ENCODE measurements at places on chromosomes 2 and 18.

DNA sequence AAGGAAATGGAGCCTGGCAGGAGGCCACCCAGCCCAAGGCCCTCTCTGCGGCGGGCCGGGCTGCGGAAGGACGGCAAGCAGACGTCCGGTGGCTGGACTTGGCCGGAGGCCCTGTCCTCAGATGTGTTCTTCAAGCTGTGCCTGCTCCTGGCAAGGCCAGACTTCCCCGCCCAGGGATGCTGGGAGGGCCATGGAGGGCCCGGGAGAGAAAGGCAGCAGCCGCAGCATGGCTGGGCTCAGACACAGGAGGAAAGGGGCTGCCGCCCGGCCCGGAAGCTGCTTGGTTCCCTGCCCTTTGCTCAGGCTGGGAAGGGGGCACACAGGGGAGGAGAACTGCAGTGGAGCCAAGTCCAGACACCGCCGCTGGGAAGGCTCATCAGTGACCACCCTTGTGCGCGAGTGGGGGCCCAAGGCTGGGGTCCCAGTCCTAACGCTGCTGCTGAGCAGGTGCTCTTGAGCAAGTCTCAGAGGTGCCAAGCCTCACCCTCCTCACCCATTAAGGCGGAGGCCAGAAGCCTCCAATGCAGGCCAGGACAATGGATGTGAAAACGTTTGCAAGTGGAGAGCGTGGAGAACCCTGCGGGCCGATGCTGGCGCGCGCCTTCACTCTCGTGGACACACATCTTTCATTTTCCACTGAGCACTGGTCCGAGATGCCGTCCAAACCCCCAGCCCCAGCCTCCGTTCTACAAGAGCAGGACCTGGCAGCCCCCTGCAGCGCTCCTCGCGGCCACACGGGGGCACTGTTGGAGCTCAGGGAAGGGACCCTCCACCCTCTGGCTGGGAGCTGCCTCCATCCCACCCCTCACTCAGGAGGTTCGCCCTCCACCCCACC lies 7.9 kb downstream of the CROCC2 start:
- no peak for DNase-seq

DNA sequence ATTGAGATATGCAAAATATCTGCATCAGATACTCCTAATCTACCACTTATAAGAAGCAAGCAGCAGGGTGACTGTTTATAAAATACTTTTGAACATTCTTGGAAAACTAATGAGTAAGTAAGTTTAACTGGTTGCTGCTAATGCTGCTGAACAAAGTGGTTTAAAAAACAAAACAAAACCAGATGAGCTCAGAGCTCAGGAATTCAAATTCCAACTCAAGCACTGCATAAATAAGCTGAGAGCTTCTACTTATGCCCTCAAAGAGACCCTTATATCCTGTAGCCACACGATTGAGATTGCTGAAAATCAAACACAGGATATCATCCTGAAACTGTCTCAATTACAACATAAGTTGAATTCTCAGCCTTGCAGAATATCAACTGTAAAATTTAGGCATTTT lies 62.3 kb upstream of the NYAP2 start:
- peak; percentile 48 for DNase-seq

DNA sequence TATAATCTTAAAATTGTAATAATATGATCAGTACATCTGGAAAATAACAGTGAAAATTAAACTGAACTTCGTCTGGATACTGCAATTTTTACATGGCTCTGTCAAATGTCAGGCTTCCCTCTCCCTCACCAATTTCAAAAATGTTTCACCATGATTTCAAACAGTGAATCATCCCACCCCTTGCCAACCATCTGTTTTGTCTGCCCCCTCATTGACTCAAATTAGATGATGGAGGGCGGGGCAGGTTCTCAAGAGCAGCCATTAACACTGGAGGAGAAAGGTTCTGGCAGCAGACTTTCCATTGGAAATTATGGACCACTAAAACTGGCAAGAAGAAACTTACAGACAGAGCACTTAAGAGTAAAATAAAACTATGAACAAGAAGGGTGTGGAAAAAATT lies 1195.7 kb upstream of the ZEB2 start:
- no peak for DNase-seq

GRCh38 chr2:113211226-113212105 lies 37.7 kb downstream of the PSD4 start:
- DNase-seq: peak; percentile 74

- no peak for DNase-seq
These were observed 21.4 kb upstream of the DRC1 start for GRCh38 chr2:26380281-26380680.

GRCh38 chr2:113134717-113135116 lies 7.3 kb downstream of the IL1RN start:
- DNase-seq: no peak

DNA sequence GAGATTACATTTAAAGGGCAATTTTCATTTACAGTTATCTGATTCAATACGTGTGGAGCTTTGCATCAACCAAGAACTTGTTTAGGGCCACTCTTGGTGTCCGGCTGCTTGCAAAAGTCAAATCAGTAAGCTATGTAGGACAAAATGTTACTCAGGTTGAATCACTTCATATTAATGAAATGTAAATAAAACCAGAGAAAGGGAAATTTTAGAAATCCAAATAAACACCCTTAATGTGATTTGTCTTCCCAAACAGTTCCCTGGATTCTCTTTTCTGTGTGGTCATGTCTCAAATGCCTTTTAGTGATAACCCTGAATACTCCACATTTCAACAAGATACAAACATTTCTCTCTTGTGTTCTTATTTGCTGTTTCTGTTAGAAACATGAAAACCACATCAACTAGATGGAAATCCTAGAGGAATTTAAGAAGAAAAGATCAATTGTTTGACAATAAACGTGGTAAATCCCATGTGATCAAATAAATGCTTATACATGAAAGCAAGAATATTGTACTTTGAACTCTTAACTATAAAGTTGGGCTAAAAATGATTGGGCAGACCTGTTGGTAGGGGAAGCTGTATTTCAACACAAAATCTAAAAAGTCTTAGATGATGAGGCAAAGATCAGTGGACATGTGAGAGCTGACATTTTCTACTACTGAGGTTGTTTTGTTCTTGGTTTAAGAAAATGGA lies 101.3 kb downstream of the CDC42EP3 start:
- peak; percentile 32 for DNase-seq

GRCh38 chr2:36993841-36994620 lies 27.7 kb upstream of the STRN start:
- no peak for DNase-seq

- DNase-seq: no peak
These were observed 352.6 kb upstream of the POU3F3 start for GRCh38 chr2:104501342-104501741.

GRCh38 chr2:199370150-199370780 lies 87.5 kb downstream of the SATB2 start:
- DNase-seq: no peak

DNA sequence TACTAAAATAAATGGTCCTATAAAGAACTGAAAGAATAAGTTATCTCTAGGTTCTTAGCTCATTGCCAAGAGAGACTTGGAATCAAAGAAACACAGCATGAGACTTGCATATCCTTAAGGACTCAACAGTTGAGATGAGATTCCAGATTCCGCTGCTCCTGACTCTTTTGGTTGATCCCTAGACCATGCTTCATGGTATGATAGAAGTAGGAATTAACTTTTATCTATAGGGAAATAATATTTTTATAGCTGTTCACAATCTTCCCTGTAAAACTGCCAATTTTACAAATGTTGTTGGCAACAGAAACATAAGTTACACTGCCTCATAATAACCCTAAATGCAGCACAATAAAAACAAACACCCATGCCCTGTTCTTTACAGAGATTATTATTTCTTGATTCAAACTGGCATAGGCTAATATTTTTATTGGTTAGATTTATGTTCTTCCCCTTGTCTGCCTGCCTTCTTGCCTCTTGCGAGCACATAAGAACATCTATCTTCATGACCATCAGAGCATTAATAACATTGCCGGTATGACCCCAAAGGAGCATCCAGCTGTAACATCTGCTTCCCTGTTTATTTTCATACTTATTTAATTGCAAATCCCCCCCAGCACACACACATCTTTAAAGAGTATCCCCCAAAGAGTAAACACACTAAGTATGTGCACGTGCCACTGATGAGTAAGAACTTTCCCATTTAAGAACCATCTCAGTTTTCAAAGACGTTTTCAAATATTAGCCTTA lies 735.7 kb upstream of the SLC8A1 start:
- DNase-seq: no peak

- DNase-seq: peak; percentile 84
These were observed 84.6 kb downstream of the SLC66A3 start for GRCh38 chr2:11239666-11240462.

- DNase-seq: no peak
These were observed 77.3 kb upstream of the ATG16L1 start for GRCh38 chr2:233174137-233174536.

DNA sequence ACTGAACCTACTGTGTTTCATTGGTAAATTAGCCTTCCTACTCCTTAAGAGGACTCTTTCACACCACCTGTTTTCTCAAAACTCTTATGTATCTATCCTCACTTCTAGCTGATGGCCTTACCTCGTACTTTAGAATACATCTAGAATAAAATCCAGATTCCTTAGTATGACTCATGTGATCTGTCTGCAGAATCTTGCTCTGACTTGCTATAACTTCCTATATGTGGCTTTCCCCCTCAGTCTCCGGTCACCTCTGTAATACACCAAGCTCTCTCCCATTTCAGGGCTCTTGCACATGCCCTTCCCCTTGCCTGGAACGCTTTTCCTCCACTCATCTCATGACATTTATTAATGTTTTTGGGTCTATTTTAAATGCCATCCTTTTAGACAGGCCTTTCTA lies 95.6 kb upstream of the LHCGR start:
- DNase-seq: no peak

DNA sequence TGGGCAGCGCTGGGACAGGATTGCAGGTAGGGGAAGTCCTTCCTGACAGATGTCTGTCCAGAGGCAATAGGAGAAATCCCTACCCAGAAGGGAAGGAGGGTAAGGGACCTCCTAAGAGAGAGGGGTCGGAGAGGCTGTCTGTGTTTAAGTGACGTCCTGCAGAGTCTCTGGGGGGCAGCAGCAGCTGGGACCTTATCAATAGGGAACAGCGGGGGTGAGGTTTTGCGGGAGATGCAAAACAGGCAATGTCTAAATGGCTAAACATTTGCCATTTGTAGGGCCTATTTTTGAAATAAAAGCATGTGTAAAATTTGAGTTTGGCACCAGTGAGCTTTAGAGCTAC lies 108.7 kb upstream of the HS6ST1 start:
- no peak for DNase-seq

DNA sequence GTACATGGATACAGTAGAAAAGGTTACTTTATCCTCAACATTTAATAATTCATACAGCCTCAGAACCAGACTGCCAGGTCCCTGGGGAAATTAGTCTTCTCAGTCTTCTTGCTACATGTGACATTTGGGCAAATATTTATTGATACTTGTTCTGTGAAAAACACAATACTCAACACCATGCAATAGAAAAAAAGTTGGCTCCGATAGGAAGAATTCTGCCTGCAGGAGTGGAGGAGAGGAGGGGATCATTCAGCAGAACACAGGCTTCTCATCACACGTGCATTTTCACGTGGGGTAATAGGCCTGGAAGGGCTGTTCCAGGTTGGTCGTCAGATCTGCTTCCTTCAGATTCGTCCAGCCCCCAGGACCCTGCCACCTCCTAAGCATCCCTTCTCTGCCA lies 58.4 kb upstream of the ACKR3 start:
- no peak for DNase-seq

DNA sequence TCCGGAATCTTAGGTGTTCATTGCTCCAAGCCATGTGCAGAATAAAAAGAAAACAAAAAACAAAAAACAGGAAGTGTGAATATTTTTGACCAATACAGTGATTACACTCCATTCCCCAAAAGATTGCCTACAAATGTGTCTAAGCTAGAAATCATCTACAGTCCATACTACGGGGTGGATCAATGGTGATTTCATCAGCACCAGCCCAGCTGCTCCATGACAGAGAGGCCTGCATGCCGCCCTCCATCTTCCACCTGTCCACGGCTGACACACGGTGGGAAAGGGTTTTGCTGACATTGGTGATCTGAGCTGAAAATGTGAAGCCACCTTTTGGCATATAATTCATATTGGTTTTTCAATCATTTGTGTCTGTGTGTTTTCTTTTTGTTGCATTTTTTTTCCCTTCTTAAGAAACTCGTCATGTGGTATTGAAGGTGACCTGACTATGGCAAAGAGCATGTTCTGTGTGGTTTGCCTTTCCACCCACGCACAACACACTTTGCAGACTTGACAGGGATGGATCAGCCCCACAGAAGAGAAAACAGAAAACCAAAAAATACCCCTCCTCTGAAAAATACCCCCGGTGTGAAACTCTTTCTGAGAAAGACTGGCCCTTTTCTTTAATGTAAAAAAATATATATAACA lies 533.1 kb downstream of the RNF144A start:
- DNase-seq: no peak

GRCh38 chr2:3443506-3444084 lies 64.1 kb downstream of the TRAPPC12 start:
- no peak for DNase-seq

- no peak for DNase-seq
These were observed 73.8 kb upstream of the HAAO start for GRCh38 chr2:42865884-42866881.

DNA sequence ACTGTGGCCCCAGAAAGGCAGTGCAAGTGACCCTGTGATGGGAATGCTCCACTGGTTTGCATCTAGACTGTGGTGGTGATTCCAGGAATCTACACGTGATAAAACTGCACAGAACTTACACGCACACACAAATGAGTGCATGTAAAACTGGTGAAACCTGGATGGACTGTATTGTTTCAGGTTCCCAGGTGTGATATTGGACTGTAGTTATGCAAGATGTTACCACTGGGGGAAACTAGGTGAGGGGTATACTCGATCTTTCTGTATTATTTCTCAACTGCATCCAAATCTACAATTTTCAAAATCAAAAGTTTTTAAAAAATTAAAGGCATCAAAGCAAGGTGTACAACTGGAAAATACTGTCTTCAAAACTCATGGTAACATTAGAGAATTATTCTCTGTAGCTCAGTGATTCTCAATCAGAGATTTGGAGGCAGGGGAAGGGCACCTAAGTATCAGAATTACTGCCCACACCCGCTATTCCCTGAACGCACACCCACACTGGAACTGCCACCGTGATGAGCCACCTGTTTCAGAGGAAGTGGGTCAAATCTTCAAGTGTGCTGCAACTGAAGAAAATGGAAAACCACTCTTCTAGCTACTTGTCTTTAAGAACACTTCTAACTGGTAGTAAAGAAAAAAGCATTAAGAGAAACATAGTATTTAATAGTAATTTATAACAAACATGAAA lies 26.7 kb downstream of the PTPN2 start:
- no peak for DNase-seq

DNA sequence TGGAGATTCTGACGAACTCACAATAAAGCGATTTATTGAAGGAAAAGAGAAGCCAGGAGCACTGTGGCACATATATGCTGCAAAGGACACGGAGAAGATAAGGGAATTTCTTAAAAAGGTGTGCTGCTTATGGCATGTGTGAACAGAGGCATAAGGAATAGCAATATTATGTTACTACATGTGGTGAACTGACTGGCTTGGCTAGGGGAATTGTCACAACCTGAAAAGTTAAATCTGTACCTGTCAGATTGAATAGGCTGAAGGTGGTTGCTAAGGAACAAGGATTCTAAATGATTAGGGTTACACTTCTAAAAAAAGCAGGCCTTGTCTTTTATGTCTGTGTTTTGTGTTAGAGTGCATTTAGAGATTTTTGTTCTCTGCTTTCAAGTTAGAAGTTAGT lies 48.4 kb downstream of the KDM3A start:
- DNase-seq: no peak

Data from NCI-H226 (cell line).